Gastrocnemius medialis (tissue), 4 donors: ENCODE measurements at places on chromosomes 6 and 20. TPM values are rescaled to one million over a fixed set of nuclear protein-coding genes. Genes with fewer than 3 reads are reported as not detected.

- H3K27ac ChIP-seq, result no peak overlapping the region
- H3K27me3 ChIP-seq, result no peaks in the 10 kb centered on the region
- H3K4me3 ChIP-seq, result no peak overlapping the region
- H3K4me1 ChIP-seq, result no peaks in the 10 kb centered on the region
Observed at GRCh38 chr20:54416770-54417169, 58.6 kb upstream of the DOK5 start.

REPS1 gene
- 14.8 TPM for total RNA-seq

- H3K36me3 ChIP-seq, result no peaks in the 10 kb centered on the region
- H3K27ac ChIP-seq, result no peak overlapping the region
- H3K4me1 ChIP-seq, result peaks cover 11% of the 10 kb centered on the region
- no peaks in the 10 kb centered on the region for H3K27me3 ChIP-seq
- no peak overlapping the region for H3K4me3 ChIP-seq
Observed at GRCh38 chr6:127447780-127448179, 11.4 kb downstream of the KIAA0408 start.

FOXA2 gene
- not detected for total RNA-seq

DNA sequence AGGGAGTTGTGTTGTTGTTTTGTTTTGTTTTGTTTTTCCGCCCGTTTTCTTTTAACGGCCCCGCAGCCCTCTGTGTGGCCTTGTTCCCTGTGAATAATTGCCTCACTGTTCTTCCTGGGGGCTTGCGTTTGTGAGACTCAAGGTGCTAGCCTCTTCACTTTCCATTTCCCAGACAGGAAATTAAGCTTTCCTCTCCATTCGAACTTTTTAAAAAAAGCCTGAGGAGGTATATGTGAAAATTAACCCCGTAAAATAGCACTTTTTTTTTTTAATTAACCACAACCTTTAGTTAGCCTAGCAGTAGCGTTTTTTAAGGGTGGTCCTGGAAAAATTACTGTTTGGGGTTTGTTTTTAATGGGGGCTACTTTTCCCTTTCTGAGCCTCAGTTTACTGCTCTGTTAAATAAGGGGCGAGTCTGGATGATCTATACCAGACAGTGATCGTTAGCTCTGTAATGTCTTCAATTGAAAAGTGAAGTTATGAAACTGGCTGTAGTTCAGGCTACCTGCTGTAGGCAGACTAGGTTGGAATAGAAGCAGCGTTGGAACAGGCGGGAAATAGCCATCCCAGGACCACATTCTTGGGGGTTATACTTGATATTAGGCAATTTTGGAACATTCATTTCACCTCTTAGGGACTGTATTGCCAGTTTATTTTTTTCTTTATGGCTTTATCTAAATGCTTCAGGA lies 1.7 kb downstream of the STX16 start:
- H3K27me3 ChIP-seq, result no peaks in the 10 kb centered on the region
- peak overlapping the region; percentile 85 for H3K27ac ChIP-seq
- peaks cover 47% of the 10 kb centered on the region for H3K4me1 ChIP-seq
- peak overlapping the region; percentile 99 for H3K4me3 ChIP-seq
- no peak for DNase-seq

- no peak for DNase-seq
- no peaks in the 10 kb centered on the region for H3K36me3 ChIP-seq
- no peaks in the 10 kb centered on the region for H3K27me3 ChIP-seq
- H3K4me1 ChIP-seq, result no peaks in the 10 kb centered on the region
- H3K4me3 ChIP-seq, result no peak overlapping the region
- no peak overlapping the region for H3K27ac ChIP-seq
Observed at GRCh38 chr20:43542674-43543073, 16.2 kb upstream of the SGK2 start.

KCNK16 gene
- total RNA-seq, result not detected

COL11A2 gene
- total RNA-seq, result 0.92 TPM

ECT2L gene
- total RNA-seq, result not detected

SUPT3H gene
- 9.0 TPM for total RNA-seq
